ENCODE measurements at places on chromosomes 13 and 19. TPM values are rescaled to one million over a fixed set of nuclear protein-coding genes. Genes with fewer than 3 reads are reported as not detected.

The IGFL3 gene
- total RNA-seq: not detected

The FFAR1 gene
- total RNA-seq: 0.48 TPM

The EFNA2 gene
- not detected for total RNA-seq

The ZNF155 gene
- total RNA-seq: 7.5 TPM

The LILRB2 gene
- not detected for total RNA-seq

The PLA2G4C gene
- total RNA-seq: 9.1 TPM

The MUC16 gene
- 2.9 TPM for total RNA-seq

The GZMM gene
- total RNA-seq: not detected

The GPX4 gene
- 169 TPM for total RNA-seq

The CGB7 gene
- not detected for total RNA-seq

The KLK4 gene
- total RNA-seq: 1.4 TPM
